ENCODE measurements at places on chromosomes 4 and X.

DNA sequence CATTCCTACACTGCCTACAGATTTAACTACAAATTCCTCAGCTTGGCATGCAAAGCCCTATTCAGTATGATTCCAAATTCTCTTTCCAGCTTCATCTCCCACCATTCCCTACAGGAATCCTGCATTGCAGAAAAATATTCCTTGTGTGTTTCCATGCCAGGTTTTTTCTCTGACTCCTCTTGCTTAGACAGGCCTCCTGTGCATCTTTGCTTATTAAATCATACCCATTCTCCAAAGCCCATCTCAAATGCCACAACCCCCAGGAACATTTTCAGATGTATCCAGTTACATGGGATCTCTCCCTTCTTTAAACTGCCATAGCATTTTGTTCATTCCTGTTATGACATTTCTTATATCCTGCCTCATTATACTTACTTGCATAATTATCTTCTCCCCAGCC is 106.4 kb upstream of the GRIA3 start:
- DNase-seq, result peak; percentile 31

- DNase-seq, result no peak
Observed at GRCh38 chrX:55663584-55663983, 40.4 kb downstream of the FOXR2 start.

- no peak for DNase-seq
Observed at GRCh38 chrX:108456971-108457477, 17.4 kb downstream of the COL4A5 start.

GRCh38 chr4:85697854-85698253 is 222.9 kb downstream of the ARHGAP24 start:
- no peak for DNase-seq

DNA sequence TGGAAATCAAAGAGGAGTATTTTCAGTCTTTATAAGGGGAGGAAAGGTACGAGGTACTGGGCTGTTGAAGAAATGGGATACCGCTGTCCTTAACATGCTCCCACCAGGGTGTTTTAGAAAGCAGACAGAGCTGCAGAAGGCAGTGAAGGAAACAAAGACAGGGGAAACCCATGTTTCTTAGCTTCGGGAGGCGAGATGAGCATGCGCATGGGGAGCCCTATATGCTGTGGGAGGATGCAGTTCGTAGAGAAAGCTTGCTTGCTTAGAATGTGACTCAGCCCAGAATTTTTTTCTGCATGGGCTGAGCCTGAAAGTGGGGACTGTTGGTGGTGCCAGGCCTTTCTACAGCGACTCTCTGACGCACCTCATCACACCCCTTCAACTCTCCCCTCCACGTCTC is 28.8 kb upstream of the SCOC start:
- DNase-seq, result no peak

DNA sequence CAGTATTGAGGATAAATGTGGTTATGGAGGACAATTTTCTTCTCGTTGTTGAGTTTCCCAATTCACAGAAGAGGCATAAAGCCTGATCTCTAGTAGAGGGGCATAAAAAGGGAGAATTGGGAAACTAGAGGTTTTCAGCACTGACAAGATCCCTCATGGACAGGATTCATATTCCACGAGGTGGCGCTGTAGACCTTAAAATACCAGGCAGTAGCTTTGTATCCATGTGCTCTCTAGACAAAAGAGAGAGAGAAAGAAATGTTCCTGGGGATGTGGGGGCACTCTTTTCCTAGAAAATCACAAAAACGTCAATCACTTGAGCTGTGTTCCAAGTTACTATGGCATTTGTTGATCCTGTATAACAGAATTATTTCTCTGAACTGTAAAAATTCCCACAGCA is 128.3 kb downstream of the MAGEE1 start:
- DNase-seq, result peak; percentile 51

- DNase-seq, result no peak
Observed at GRCh38 chr4:11134705-11135104, 294.0 kb downstream of the HS3ST1 start.

DNA sequence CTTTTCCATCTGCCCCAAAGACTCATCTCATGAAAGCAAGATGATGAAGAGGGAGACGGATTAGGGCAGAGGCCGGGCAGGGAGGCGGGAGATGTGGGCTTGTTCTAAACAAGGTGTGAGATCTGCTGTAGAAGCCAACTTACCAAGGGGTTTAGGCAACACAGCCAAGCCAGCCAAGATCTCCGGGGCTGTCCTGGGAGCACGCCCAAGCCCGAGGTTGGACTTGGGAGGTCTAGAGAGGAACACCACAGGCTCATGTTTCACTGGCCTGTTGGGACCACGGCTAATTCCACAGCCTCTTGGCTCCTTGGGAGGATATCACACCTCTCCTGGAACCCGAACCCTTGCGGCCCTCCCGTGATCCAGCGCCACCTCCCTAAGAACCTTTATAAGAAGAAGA is 171.4 kb downstream of the CRLF2 start:
- no peak for DNase-seq

GRCh38 chrX:71941145-71941544 is 30.5 kb downstream of the NHSL2 start:
- DNase-seq, result no peak

DNA sequence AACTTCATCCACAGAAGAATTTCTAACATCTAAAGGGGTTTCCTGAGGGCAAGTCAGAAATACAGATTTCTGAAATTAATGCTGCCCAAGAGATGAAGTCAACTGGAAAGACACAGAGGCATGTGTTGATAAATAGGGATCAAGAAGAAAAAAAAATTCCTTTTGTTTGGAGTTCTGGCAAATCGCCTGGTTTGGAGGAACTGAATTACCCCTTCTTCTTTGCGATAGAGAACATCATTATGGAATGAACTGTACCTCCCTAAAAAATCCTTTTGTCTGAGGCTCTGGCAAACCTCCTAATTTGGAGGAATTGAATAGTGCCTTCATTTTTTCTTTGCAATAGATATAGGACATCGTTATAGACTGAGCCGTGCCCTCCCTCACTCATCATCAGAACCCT is 200.9 kb downstream of the DHRSX start:
- no peak for DNase-seq

DNA sequence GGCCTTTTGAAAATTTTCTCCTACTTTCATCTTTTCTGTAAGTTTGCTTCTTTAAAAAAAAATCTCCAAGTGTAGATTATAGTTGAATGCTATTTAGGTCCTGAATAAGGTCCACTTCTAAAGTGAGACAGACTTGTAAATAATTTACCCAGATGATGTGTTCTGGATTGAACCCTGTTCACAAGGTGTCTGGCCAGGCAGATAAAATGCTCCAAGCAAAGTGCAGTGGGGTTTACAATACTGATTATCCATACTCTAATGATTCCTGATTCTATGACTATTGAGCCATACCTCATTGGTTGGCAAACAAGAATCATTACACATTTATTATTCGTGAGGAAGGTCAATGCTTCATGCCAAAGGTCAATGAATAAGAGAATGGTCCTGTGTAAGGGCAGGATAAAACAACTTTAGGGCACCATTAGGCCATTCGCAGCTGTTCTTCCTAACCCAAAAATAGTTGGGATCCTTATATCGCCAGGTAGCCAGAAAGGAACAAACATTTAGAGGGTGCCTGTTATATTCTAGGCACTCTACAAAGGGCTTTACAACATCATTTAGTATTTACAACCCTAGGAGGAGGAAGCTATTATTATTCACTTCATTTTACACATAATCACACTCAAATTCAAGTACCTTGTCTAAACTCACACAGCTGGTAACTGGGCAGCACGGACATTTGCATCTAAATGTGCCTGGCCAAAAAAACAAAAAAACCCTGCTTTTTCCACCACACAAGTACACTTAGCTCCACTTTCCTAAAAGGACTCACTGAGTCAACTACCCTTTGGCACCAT is 18.6 kb upstream of the SAT1 start:
- DNase-seq, result no peak

- DNase-seq, result peak; percentile 66
Observed at GRCh38 chr4:4430492-4431195, 43.7 kb downstream of the NSG1 start.

DNA sequence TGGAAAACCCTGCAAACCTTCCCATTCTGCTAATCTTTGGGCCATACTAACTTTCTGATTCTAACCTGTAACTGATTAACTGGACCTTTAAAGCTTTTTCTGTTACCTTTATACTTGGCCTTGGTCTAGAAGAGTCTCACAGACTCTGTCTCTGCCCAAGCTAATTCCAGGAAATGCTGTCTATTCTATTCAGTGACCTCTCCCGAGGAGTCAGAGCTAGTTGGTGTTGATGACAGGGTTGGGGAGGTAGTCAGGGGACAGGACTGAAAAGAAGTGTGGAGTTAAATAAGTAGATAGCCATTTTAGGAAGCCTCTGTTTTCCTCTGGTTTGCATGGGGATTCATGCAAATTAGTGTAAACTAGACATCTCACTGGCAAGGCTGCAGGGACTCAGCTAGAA is 429.5 kb downstream of the GRID2 start:
- DNase-seq, result no peak

DNA sequence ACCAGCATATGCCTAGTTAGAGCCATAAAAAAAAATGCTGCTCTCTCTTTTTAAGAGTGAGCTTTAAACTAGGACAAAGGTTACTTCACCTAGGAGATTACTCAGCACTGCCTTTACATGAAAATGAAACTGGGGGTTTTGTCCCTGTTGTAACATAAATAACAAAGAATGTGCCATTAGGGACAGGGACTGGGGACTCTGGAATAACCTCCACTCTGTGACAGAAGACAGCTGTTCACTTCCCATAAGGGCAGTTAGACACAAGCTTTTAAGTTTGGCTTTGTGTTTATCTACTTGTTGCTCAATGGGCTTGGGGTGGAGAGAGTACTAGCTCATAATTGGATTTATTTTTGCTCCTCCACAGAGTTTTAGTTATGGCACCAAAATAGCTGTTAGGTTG is 11.9 kb downstream of the ENPEP start:
- peak; percentile 22 for DNase-seq

- DNase-seq, result no peak
Observed at GRCh38 chr4:48093991-48094416, 40.0 kb downstream of the TXK start.

DNA sequence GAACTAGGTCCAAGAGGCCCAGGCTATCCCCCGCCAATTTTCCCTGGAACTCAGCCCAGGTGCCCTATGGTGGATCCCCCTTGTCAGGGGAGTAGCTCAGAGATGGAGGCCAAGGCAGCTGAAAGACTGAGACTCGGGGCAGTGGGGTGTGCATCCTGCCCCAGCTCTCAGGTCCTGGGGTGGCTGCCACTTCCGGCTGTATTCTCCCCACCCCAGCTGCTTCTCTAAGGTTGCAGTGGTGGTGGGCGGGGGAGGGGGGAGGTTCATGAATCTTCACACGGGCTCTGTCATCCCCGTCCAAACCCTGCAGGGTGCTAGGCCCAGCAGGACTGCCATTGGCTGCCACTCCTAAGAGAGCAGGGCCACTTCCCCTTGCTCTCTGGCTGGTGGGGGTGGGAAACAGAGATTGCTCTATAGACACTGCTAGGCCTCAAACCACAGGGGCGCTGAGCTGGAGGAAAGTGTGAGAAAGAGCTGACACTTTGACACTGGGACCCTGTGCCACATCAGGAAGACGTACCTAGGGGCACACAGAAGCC is 1.5 kb downstream of the SASH3 start:
- no peak for DNase-seq

DNA sequence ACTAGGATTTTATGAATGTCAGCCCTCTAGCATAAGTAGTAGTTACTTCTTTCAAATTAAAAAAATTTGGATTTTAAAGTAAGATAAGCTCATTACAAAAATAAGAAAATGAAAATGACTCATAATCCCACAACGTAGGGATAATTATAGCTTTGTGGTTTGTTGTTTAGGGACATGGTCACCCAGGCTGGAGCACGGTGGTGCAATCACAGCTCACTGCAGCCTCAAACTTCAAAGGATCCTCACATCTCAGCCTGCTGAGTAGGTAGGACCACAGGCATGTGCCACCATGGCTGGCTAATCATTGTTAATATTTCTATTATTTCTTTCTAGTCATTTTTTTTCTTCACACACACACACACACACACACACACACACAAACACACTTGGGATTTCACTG is 57.6 kb downstream of the PLAC1 start:
- no peak for DNase-seq

DNA sequence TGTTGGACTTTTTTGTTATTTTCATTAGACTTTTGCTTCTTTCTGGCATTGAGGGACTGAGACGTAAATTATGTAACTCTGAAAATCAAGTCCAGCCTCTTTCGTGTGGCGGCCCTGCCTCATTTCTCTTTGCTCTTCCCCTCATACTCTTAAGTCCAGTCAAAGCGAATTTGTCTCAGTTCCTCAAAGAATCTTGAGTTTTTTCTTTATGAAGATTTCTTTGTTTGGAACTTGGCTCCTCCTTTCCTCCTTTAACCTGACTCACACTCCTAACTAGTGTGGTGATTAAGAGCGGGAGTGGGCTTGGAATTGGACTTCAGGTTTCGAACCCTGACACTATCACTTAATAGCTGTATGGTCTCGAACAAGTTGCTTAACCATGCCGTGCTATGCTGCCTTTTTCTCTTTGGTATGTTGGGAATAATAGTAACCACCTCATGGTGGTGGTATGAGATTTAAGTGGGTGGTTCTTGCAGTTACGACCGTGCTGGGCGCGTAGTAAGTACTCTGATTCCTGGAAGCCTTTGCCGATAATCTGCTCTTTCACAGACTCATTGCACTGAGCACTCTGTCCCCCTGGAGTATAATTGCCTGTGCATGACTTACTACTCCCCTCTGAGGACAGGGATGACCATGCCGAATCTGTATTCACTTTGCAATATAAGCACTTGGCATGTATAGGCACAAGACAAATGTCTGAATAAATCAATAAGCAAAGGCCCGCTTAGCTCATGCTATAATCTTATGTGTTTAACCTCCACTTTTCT is 19.1 kb downstream of the FNIP2 start:
- no peak for DNase-seq

GRCh38 chrX:12301288-12301687 is 163.0 kb downstream of the FRMPD4 start:
- no peak for DNase-seq

DNA sequence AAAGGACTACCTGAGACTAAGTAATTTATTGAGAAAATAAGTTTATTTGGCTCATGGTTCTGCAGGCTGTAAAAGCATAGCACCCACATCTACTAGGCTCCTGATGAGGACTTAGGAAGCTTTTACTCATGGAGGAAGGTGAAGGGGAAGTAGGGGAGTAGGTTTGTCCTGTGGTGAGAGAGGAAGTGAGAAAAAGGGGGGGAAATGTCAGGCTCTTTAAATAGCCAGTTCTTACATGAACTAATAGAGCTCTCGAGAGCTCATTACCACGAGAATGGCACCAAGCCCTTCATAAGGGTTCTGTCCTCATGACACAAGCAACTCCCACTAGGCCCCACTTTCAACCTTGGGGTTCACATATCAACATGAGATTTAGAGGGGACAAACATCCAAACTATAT is 125.5 kb upstream of the NRK start:
- DNase-seq, result no peak

GRCh38 chrX:31572360-31572759 is 500.5 kb upstream of the FTHL17 start:
- DNase-seq, result no peak

DNA sequence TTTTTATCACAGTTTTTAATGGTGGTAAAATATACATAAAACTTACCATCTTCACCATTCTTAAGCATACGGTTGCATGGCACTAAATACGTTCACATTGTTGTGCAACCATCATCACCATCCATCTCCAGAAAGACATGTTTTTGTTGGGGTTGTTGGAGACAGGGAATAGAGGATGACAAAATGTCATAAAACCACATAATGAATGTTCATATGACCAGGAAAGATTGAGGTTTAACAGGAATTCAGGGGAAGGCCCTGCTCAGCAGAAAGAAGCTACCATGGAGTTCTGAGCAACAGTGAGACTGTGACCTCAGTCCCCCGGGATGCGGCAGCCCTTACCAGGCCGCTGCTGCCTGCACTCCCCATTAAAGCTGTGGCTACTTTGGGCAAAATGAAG is 63.9 kb upstream of the TRIM2 start:
- no peak for DNase-seq
